ENCODE measurements at places on chromosomes 1 and 21.

- no peak for DNase-seq
Measured at GRCh38 chr1:90964444-90965035, 57.3 kb downstream of the ZNF644 start.

DNA sequence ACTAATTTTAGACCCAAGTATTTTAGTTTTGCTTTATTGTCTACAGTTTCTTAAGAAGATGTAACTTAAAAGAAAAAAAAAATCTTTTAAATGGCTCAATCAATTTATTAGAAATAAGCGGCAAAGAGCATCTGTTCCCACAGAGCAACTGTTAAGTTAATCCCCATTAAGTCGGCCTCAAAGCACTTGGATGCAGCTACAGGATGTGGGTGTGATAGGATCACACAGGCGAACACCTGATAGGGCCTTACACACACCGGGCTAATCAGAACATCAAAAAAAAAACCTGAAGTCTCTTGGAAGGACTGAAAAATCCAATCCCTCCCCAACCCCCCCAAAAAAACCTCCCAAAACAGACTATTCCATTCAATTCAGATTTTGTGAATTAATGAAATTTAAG lies 23.0 kb downstream of the APP start:
- no peak for DNase-seq

DNA sequence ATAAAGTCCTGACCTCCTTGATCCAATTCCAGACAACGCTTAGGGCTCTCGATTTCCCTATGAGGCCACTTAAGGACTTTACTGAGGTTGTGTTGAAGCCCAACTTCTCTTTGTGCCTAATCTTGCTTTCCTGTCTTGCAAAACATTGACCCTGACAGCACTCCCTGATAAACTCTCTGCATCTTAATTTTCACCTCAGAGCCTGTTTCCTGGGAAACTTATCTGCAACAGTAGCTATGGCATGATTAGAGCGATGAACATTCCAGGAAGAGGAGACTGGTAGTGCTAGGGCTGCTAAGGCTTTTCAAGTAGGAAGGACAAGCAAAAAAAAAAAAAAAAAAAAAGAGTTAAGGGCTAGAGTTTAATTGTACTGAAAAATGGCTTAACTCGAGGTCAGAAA lies 118.9 kb downstream of the RGS21 start:
- DNase-seq, result no peak

DNA sequence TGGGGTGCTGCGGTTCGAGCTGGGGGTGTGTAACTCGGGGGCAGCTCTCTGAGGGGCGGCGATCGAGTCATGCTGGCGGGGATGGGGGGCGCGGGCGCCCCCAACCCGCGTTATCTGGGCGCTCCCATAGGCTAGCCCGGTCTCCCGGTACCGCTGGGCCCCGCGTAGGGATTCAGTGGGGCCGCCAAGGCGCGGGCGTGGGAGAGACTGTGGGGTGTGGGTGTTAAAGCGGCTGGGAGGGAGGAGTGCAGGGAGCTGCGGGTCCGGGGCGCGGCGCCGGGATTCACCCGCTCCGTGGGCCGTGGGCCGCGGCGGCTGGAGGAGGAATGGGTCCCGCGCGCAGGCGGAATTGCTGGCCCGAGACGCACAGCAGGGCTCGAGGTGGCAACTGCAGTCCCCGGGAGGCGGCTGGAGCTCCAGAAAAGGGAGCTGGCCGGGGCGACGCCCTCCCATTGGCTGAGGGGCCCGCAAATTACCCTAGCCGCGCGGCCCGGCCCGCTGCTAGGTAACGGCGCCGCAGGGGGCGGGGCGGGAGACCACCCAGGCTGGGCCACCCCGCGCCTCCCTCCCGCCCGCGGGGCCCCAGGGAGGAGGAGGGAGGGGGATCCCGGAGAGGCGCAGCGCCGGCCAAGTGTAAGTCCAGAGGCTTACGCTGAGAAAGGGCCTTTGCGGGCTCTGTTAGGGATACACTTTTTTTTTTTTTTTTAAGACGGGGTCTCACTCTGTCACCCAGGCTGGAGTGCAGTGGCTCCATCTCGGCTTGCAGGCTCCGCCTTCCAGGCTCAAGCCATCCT lies at the start of gene PTCH2:
Gene PTCH2 (minus strand): TSS at position 392 of the 794 bp plus-strand sequence. CDS start 321 bp downstream, at position 71.
- DNase-seq, result no peak

- DNase-seq, result no peak
Measured at GRCh38 chr1:224505454-224506093, 71.0 kb upstream of the WDR26 start.

DNA sequence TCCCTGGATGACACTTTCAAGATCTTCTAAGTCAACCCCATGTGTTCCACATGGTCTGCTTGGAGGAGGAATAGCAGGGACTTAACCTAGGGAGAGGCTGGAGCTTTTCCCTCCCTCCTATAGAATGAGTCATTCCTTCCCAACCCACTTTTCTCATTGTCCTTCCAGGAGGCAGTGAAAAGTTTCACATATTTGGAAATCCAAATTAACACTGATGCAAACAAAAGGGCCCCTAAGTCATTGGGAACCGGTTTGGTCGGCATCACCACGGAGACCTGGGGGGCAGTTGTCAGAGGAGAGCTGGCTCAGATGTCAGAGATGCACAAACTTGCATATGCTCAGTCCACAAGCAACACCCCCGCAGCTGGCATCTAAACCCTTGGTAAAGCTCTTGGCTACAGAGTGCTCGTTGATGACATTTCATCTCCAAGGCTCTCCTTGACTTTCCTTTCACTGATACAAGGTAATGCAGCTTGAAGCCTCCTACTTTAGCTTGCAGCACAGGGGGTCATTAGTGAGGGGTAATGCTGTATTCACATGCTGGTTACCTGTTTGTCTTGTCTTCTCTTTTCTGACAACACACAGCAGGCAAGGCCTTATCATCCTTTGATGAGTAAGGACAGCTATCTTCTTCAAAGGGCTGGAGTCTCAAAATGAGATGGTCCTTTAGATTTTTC lies 12.3 kb upstream of the LRRC8D start:
- no peak for DNase-seq

GRCh38 chr1:168216171-168216570 lies 9.6 kb upstream of the SFT2D2 start:
- DNase-seq, result no peak

- DNase-seq, result no peak
Measured at GRCh38 chr1:199954699-199955098, 72.8 kb upstream of the NR5A2 start.

GRCh38 chr1:77040826-77041225 lies 173.5 kb downstream of the ST6GALNAC5 start:
- DNase-seq, result no peak

GRCh38 chr1:164895026-164895912 lies 336.3 kb downstream of the PBX1 start:
- no peak for DNase-seq

DNA sequence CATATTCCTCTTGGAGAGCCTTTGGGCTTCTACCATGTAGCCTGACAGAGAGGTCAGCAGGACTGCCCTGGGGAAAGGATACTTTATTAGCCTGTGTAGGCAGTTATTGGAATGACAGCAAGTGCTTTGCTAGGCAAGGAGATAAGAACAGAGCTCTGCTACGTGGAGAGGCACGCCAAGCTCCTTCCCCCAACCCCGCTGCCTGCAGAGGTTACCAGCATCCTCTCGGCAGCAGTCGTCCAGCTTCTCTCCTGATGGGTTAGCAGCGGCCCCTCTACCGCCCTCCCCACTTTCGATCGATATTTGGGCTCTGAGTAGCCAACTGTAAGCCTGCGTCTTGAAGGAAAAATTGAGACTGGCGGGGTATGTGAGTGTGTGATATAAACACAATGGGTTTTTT lies 122.3 kb downstream of the DHRS3 start:
- no peak for DNase-seq

GRCh38 chr1:174877208-174877673 lies 122.5 kb upstream of the CACYBP start:
- no peak for DNase-seq

- no peak for DNase-seq
Measured at GRCh38 chr1:222732216-222733159, 4.5 kb upstream of the FAM177B start.

DNA sequence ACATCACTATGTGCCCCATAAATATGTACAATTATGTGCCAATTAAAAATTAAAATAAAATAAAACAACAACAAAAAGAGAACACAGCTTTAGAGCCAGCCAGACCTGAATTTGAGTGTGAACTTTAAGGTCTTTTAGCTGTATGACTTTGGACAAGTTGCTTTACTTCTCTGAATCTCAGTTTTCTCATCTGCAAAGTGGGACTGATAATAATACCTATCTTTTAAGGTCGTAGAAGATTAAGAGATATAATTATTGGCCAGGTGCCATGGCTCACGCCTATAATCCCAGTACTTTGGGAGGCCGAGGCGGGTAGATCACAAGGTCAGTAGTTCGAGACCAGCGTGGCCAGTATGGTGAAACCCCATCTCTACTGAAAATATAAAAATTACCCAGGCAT lies 3.3 kb upstream of the VPS72 start:
- no peak for DNase-seq

- DNase-seq, result no peak
Measured at GRCh38 chr1:174209347-174210187, 50.2 kb downstream of the RABGAP1L start.

GRCh38 chr1:46180082-46180616 lies 3.9 kb upstream of the P3R3URF start:
- DNase-seq, result no peak

DNA sequence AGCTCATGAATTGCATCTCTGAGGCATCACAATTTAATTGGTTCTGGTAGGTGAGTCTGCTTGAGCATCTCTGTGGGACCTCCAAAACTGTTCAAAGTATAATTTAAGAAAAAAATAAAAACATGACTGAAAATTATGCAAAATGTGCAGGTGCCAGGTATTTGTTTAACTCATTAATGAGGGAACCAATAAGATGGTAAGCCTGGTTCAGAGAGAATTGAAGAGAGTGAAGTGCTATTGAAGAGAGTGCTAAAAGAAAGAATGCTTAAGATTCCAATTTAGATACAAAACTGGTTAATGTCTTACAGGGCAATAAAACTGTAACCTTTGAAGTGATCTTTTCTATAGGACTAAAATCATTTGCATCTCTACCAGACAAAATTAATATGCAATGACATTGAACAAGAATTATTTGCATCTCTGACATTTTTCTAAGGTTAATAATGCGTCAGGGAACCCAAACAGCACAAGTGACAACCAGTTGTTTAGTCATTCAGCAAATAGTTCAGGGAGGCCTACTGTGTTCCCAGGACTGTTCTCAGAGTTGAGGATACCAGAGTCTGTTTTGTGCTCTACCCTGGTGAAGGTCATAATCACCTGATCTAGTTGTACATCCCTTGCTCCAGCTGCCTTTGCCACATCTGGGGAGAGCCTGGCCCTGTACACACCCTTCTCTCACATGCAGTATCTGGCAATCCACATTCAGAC lies 183.5 kb downstream of the PATJ start:
- DNase-seq, result no peak

- DNase-seq, result no peak
Measured at GRCh38 chr1:76260279-76260678, 185.7 kb downstream of the ST6GALNAC3 start.

GRCh38 chr1:11485191-11485590 lies 6.2 kb downstream of the DISP3 start:
- DNase-seq, result no peak

GRCh38 chr1:74316302-74316701 lies 81.1 kb downstream of the TNNI3K start:
- DNase-seq, result no peak

DNA sequence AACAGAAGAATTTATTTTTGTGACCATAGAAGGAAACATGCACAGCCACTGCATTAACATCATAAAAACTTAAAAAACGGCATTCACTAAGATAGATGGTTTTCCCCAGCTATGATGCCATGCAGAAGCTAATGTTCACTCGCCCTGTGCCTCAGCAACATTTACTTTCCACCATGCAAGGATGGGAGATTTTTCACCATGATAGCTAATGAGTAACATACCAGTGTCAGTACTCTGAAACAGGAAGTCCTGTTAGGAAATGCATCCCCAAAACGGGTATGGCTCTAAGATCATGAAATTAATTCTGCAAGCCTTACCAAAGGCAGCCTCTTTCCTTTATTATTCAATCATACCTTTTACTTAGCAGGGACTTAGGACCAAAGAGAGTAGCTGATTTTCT lies 17.5 kb upstream of the VAMP3 start:
- no peak for DNase-seq

GRCh38 chr1:97158691-97159096 lies 437.1 kb downstream of the PTBP2 start:
- DNase-seq, result no peak

DNA sequence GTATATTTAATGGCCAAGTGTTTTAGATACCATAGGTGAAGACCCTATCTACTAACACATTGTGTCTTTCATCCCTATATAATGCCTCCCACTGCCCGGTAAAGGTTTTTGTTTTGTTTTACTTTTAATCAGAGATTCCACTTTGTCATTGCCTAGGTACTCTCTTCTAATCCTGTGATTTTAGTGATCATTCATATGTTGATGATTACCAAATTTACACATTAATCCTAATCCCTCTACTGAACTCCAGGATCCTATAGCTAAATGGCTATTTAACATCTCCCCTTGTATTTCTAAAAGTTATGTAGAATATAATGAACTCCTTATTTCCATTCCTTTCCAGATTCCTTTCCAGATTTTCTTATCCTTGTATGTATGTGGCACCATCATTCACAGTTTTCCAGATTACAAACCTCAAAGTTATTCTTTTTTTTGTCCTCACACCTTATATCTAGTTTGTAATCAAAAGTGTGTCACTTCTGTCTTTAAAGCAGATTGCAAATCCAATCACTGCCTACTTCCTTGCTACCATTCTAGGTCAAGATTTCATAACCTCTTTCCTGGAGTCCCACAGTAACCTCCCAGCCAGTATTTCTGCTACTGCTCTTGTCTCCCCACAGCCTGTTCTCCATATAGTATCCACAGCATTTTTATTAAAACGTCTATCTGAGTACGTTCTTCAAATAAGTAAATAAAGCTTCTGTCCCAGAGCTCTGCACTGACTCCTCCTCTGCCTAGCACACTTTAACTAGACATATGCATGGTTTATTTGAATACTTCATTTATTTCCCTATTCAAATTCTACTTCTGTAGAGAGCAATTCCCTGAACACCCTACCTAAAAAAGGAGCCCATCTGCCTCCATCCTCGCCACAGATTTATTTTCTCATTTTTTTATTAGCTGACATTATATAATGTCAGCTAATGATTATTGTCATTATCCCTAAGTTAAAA lies 157.8 kb downstream of the KCNT2 start:
- no peak for DNase-seq

- no peak for DNase-seq
Measured at GRCh38 chr1:53869454-53870117, 20.0 kb downstream of the YIPF1 start.

DNA sequence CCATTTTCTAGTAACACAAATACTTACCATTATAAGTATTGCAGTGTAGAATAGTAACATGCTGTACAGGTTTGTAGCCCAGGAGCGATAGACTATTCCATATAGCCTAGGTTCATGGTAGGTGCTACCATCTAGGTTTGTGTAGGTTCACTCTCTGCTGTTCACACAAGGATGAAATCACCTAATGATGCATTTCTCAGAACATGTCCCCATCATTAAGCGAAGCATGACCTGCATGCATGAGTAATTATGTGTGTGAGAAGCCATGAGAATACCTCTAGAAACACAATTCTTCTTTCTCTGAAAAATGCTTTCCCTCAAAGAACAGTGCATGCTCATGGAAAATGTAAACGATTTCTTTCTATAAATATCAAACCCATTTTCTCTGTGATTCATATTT lies 69.3 kb downstream of the NR5A2 start:
- DNase-seq, result no peak

GRCh38 chr1:243421784-243422183 lies 165.9 kb downstream of the SDCCAG8 start:
- peak; percentile 19 for DNase-seq
